ENCODE measurements at places on chromosomes 16 and 17. TPM values are rescaled to one million over a fixed set of nuclear protein-coding genes. Genes with fewer than 3 reads are reported as not detected.

Gene PIK3R6
- not detected for total RNA-seq

Gene ABCC12
- not detected for total RNA-seq

Gene KRTAP3-1
- not detected for total RNA-seq

Gene WIPI1
- 327 TPM for total RNA-seq

Gene G6PC1
- total RNA-seq: not detected

Gene NDRG4
- 8.7 TPM for total RNA-seq

Gene GPRC5B
- total RNA-seq: 11.5 TPM

Gene RNU2-1
- total RNA-seq: not detected

Gene CLEC16A
- 15.1 TPM for total RNA-seq

Gene KRT33B
- total RNA-seq: 0.14 TPM

Gene EFNB3
- 0.09 TPM for total RNA-seq

Gene SMCR8
- 11.0 TPM for total RNA-seq

Gene MT1E
- total RNA-seq: 91.7 TPM

Gene CLDN7
- total RNA-seq: 1.6 TPM

Gene LHX1
- total RNA-seq: not detected

Gene IKZF3
- under 0.01 TPM for total RNA-seq

All from smooth muscle cell of bladder (primary cell).